Cardiac muscle cell (in vitro differentiated cells and primary cell): ENCODE measurements at places on chromosomes 5 and 9.
A peak's percentile ranks its signal among the peaks of the same experiment; 100 is the strongest.

DNA sequence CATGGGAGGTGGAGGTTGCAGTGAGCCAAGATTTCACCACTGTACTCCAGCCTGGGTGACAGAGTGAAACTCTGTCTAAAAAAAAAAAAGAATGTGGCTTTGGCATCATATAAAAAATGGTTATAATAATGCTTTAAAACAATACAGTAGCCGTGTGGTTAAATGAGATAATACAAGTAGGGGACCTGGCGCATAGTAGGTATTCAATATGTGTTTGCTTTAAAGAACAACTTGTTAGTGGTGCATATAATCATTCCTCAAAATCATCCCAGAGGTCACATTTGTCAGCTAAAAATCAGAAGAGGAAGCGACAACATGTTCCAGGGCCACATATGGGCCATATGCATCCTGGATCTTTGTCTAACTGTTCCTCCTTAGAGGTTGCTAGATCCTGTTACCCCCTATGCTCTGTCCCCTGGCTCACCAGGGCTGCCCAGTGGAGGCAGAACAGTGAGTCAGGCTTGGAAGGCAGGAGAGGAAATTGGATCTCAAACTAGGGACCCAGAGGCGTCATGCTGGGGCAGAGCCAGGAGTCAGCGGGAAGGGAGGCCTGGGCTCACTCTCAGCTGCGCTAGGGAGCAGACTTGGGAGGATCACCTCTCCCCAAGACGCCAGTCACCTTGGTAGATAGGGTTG, 27.7 kb downstream of the LHX6 start:
- no peak for DNase-seq

- no peak for DNase-seq
Measured at GRCh38 chr9:3956899-3957298, 343.0 kb downstream of the GLIS3 start.

DNA sequence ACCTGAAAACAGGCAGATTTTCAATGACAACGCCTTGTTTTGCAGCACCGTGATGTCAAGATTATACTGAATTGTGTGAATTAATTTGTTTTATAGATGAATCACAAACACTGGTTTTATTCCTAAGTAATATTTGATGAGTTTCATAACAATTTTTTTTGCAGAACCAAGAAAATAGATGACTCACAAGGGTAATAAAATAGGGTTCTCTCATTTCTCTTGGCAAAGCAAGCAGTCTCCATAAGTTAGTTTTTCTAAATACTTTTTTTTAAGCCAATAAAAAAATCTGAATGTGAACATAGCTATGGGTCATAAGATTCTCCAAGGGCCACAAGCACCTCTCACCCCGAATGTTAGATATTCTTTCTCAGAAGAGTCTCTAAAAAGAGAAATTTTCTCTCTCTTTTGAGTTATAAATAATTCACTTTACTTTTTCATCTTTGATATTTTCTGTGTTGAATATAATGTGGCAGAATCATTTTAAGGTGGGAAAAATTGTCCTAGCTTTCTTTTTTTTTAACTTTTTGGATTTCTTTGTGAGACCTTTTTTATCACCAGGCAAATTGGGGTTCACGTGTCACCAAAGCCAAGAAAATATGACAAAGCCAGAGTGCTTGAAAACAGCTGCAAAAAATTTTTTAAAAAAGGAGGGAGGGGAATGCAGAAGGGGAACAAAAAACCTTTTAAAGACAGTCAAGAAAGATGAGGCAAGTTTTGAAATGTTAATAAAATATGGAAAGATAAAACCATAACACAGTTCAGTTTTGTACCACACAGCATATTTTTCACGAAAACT, 174.6 kb upstream of the DAPK1 start:
- no peak for DNase-seq

- peak; percentile 37 for DNase-seq
Measured at GRCh38 chr5:138725153-138725817, 27.9 kb upstream of the CTNNA1 start.

GRCh38 chr5:79454043-79454442, 59.9 kb downstream of the HOMER1 start:
- no peak for DNase-seq

DNA sequence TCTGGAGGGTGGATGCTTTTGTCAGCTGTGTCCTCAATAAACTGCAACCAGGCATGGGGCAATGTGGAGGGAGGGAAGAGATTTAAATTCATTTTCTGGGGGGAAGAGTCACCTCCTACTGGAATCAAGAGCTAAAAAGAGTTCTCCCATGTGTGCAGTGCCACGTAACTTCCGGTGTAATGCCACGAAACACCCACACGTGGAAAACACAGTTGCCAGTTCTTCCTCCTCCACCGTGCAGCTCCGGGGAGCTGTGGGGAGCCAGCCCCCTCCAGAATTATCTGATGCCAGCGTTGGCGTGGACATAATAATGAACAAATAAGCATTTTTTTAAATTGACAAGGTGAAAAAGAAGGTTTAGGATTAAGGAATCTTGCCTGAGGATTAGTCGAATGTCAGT, 32.1 kb upstream of the MED10 start:
- no peak for DNase-seq

DNA sequence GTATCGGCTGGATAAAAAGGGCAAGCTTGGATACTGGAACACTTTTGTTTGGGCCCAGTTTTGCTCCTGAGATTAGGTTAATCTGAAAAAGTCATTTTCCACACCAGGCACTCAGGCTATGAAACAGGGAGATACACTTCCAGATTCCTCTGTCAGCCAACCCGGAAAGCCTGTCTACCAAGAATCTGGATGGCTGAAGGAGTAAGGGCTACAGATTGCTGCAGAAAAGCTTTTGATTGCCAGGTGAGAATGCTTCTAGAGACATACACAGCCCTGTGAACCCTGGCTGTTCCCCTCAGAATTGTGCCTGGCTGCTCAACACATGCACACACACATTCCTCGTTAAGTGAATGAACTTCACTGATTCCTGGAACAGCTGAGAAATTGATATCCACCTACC, 114.4 kb downstream of the PSD2 start:
- DNase-seq: no peak

GRCh38 chr9:19650312-19650711, 138.5 kb downstream of the SLC24A2 start:
- no peak for DNase-seq

- DNase-seq: peak; percentile 77
Measured at GRCh38 chr5:138503487-138504270, 38.4 kb downstream of the EGR1 start.

DNA sequence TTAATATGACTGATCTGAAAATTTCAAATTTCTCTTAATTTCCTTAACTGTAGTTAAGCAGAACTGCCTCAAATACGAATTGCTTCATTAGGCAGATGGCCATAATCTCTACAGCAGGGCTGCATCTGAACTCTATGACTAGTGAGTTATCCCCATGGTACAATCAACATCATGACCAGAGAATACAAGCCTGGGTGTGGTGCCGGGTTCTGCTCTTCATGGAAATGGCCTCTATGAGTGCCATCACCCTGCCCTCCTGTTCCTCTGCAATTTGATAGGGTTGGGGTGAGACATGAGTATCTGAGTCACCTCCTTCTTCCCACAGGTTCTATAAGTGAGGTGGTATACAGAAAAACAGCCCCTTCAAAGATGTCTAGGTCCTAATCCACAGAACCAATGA, 235.9 kb downstream of the AP3B1 start:
- no peak for DNase-seq

DNA sequence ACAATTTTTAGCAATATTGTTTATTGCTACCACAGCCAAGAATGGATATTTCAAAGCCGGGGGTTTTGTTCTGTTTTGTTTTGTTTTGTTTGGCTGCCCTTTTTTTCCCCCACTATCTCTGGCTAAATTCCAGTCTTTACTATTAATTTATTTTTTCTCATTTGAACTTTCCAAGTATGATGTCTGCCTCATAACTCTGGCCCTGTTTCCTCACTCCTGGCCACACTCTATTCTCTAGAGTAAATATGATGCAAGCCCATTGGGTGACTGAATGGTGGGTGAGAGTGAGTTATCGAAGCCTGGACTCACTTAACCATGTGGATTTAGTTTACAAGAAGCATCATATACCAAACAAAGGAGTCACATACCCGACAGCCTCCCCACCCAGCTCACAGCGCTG, 41.9 kb downstream of the WDR36 start:
- peak; percentile 84 for DNase-seq

- peak; percentile 52 for DNase-seq
Measured at GRCh38 chr9:115146581-115147021, 28.6 kb upstream of the TNC start.

DNA sequence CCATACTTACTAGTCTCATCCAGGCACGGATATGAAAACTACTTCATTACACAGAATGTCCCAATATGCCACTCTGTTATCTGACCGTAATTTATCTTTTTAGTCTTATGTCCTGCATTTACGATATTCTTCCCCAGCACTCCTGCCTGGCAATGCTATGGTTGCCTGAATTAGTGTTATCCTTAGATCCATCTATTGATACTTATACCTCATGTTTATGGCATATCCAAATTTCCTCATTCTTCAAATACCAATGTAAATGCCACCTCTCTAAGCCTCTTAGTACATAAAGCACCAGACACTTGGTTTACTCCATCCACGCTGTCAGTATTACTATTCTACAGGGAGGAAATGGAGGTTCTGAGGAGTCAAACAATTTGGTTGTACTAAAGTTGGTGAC, 507.8 kb upstream of the NMUR2 start:
- no peak for DNase-seq

DNA sequence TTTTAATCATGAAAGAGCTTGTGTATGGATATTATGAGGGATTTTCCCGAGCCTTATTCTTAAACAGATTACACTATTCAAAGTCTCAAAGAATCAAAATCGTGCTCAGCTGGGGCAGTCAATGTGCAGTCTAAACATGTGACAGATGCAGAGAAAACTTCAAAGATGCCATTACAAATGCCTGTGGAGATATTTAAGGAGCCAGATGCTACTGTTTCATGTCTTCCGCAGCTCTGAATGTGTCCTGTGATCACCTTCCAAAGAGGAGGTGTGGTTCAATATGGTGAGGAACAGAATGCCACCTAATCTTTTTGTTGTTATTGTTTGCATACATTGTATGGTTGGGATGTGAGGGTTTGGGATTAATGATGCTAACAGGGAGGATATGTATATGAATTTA, 593.3 kb upstream of the ARRDC3 start:
- no peak for DNase-seq

DNA sequence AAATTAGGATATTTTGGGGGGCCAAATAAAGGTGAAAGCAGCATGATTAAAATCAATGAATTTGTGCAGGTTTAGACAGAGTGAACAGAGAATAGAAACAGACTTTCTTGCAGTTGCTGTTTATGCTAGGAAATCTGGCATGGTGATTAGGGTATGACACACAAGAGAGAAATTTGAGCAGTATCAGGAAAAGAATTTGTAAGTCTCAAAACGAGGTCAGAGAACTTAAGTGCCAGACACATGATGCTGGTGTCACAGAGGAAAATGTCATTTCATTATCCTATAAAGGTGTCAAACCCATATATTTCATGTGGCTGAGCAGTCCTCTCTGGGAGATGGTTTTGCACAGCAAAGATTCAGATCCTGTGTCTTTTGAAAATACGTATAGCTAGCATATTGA, 15.7 kb downstream of the LVRN start:
- DNase-seq: peak; percentile 79

DNA sequence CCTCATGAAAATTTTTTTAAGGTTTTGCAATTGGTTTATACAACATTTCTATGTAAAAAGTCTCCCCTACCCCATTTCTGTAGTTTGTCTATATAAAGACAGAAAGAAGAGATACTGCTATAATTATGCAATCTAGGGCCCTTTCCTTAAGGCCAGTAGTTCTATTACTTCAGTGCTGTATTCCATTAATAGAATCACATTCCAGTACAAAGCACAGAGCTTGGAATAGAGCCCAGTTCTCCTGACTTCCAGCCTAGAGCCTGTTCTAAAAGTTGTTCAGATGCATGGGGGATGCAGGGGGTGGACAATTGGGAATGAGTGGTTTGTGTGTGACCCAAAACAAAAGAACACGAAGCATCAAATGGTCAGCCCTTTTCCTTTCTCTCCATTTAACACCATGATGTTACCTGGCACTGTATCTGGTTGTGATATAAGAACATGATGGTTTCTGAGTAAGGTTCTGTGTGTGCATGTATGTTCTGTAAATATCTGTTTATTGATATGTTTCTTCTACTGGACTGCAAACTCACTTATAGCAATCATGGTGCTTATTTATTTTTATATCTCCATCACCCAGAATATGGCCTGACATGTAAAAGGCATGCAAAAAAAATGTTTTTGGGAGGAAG, 8.2 kb upstream of the GRAMD2B start:
- DNase-seq: peak; percentile 89

DNA sequence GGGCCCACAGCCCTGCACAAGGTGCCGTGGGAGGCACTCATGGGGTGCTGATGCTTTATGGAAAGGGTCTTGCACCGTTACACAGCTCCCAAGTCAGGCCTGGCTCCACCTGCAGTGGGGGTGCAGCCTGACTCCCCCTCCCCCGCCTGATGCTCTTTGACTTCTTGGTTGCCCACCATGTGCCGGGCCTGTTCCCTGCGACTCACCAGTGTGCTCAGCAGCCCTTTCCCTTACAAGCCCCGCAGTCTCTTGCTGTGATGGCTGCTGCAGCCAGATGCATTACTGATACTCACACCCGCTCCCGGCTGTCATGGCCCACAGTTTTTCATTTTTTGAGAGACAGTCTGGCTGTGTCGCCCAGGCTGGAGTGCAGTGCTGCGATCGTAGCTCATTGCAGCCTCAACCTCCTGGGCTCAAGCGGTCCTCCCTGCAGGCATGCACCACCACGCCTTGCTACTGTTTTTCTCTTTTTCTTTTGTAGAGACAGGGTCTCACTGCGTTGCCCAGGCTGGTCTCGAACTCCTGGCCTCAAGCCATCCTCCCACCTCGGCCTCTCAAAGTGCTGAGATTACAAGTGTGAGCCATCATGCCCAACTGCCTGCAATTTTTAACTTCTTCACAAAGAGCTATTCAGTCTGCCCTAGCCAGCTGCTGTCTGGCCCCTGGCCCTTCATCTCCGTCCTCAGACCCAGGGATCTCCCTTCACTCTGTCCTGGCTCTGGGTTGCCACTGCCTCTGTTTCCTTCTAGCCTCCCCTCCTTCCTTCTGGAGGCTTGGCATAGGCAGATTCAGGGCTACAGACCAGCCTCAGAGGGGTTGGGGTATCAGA, 109.5 kb downstream of the RXRA start:
- DNase-seq: no peak

GRCh38 chr5:179610109-179610902, 13.2 kb downstream of the HNRNPH1 start:
- no peak for DNase-seq

- peak; percentile 77 for DNase-seq
Measured at GRCh38 chr5:36696059-36696673, 89.8 kb downstream of the SLC1A3 start.

DNA sequence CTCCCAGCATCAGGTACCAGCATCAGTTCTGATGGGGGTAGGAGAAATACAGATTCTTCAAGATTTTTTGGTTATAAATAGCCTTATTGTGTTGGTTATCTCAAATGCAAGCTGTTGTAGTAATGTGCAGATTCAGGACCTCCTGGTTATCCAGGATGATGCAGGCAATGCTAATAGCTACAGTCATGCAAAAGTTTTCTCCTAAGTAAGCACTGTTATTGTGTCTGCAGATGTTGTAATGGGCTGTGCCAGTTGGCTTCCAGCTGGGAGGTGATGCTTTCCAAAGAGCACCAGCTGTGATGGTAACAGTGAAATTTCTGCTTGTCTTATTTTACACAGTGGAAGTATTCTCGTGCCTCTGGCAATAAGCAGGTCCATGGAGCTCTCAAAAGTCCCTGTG, 719.2 kb upstream of the CTNND2 start:
- no peak for DNase-seq

GRCh38 chr5:138610918-138611677, 35.9 kb upstream of the HSPA9 start:
- DNase-seq: peak; percentile 64

GRCh38 chr5:44869928-44870327, 61.2 kb downstream of the MRPS30 start:
- DNase-seq: no peak
